ENCODE measurements at places on chromosomes 4 and X.

DNA sequence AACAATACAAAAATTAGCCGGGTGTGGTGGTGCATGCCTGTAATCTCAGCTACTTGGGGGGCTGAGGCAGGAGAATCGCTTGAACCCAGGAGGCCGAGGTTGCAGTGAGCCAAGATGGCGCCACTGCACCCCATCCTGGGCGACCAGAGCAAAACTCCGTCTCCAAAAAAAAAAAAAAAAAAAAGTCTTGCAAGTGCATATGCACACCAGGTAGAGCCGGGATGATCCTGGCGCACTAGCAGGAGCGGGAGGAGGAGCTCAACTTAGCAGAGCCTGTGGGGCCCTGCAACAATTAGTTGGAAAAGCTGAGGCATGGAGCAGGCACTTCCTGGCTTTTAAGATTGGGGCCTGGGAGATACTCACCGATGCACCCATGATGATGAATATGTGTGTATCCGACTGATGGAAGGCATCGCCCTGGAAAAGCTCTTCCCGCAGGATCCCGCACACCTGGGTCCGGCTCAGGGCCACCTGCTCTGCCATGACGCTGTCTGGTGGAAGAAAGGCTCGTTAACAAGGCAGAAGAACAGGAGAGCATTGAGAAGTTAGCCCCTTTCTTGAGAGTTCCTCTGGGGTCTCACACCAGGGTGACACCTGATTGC is 872 bp downstream of the G6PD start:
- no peak for DNase-seq

GRCh38 chr4:76380561-76380960 is 40.4 kb downstream of the CCDC158 start:
- no peak for DNase-seq

- DNase-seq = no peak
These were observed 78.2 kb upstream of the PRSS48 start for GRCh38 chr4:151198748-151199147.

DNA sequence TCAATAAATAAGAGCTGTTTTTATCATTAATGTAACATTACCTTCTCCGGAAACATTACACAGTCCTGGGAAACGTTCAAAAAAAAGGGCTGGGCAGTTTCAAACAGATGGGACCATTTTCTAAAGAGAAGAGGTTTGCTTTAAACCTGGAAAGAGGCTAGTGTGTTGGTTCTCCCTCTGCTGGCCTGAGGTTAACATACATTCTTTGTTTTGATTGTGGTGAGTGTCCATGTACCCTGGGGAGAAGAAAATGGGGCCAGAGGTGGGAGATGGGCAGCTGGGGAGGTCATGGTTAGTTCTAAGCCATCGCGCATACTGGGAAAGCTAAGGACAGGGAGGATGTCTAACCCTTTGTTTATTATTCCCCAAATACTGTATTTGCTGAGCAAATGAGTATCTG is 194.7 kb downstream of the CPEB2 start:
- DNase-seq = no peak

- no peak for DNase-seq
These were observed 78.3 kb upstream of the C1QTNF7 start for GRCh38 chr4:15349531-15349935.

DNA sequence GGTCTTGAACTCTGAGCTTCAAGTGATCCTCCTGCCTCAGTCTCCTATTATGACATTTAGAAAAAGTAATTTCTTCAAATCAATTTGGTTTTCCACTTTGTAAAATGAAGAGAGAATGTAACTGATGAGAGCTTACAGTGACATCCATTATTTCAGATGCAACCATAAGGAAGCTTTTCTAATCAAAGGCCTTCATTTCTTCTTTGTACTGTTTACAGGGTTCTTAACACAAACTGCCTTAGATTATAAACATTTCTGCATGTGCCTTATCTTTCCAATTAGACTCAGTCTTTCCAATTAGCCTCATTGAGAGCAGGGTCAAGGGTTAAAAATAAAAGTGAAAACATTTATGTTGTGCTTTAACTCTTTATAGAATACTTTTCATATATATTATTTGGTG is 71.8 kb downstream of the WWC2 start:
- DNase-seq = no peak

- DNase-seq = no peak
These were observed 75.5 kb downstream of the UGT8 start for GRCh38 chr4:114674080-114674479.

DNA sequence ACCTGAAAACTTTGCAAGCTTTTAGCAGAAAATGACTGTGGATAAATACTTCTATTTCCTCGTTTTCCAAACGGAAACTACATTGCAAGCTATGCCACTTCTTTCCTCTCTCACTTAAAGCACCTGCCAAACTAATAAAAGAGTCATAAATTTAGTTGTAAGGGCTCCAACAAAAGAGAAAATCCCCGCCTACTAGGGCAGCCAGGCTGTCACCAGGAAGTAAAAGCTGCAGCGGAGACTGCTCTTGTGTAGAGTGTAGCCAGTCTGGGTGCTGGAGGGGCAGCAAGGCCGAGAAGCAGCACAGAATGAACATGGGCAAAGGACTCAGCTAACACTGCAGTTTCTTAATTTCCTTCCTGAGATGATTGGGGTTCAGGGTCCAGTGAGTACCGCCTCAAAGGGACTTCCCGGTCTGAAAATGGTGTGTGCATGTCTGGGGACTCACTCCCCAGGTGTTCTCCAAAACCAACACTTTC is 89.3 kb upstream of the MAML3 start:
- no peak for DNase-seq

- no peak for DNase-seq
These were observed 50.2 kb upstream of the KIT start for GRCh38 chr4:54607521-54607920.

DNA sequence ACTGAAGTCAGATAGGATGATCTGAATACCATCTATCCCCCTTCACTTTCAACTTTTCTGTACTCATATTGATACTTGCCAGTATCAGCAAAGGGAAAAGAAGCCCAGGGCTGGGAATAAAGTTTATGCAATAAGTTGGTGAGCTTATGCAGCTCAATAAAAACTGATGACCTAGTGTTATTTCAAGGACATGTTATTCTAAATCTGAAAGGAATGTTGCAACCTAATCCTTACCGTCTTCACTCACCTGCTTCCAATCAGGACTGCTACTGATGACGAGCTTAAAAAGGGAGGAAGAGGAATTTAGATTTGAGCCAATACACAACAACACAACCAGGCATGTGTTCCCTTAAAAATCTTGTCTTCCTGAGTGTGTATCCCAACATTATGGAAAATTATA is 419.9 kb downstream of the SPRY1 start:
- no peak for DNase-seq

- DNase-seq = no peak
These were observed 48.6 kb upstream of the DCX start for GRCh38 chrX:111460607-111461006.

- DNase-seq = no peak
These were observed 57.2 kb downstream of the MAP9 start for GRCh38 chr4:155319516-155319915.
